ENCODE measurements at places on chromosomes 2 and 18. TPM values are rescaled to one million over a fixed set of nuclear protein-coding genes. Genes with fewer than 3 reads are reported as not detected.
A peak's percentile ranks its signal among the peaks of the same experiment; 100 is the strongest.

Gene TCF4
- 136 TPM for total RNA-seq

Gene FSIP2
- 0.34 TPM for total RNA-seq

DNA sequence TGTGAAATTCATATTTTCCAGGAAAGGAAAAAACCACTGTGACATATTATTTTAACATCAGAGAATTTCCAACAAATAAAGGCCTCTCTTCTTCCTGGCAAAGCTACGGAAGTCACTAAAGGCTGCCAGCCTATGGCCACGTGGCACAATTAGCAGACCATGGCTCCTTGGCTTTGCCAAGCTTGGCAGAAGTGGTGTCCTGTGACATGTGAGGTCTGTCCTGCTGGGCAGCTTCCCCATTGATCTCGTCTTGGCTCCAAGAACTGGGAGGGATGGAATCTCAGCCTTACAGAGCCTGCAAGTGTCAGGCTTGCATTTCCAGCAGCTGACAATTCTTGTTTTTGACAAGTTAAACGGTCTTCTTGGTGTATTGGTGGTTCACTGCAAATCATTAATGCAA, 226.9 kb upstream of the THSD7B start:
- no peak for DNase-seq

GRCh38 chr2:26848336-26849055, 564 bp downstream of the DPYSL5 start:
- DNase-seq = no peak

- no peak for DNase-seq
These were observed 10.1 kb downstream of the ATAD2B start for GRCh38 chr2:23916727-23917405.

DNA sequence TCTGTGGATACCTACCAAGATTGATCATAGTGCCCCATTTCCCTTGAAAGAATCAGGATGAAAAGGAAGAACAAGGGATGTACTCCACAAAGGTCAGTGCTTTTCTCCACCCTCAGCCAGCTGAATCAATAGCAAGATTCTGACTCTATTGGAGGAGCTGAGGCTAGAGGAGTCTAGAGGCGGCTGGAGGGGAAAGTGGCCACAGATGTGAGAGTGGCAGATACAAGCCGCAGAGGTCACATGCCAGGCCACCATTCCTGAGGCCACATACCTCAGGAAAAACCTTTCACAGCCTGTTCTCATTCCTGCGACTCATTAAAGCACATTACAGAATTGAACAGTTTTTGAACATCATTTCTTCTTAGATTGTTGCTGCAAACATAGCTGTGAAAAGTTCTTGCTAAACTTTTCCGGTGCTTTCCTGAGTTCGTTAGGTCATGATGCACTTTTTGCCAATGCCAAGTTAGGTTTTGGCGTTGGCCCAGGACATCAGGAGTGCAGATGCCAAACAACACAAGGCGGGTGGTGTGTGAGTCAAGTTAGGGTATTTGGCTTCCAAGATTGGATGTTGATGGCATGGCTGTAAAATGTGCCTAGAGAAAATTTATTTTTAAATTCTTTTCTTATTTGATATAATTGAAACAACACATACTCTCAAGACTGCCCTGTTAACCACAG, 160.7 kb upstream of the SP5 start:
- no peak for DNase-seq

GRCh38 chr2:11866358-11867335, 120.2 kb downstream of the LPIN1 start:
- DNase-seq = peak; percentile 11

DNA sequence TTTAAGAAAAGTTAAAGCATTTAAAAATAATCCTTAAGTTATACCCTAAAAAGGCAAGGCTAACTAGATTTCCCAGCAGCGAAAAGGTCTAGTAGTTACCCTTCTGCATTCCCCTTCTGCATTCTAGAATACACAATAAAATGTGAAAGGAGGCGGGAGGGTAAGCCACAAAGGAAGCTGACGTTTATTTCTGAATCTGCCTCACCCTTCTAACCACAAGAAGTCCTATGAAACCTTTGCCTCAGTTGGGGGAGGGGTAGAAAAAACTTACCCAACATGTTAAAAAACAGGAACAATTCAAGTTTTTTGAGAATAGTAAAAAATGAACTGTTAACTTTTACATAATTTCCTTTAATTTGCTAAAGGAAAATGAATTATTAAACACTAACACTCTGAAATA, 11.3 kb downstream of the STK17B start:
- no peak for DNase-seq

All from spleen (tissue), 13 donors.